AG08396 (cell line): ENCODE measurements at places on chromosomes 7 and 10.
A peak's percentile ranks its signal among the peaks of the same experiment; 100 is the strongest.

DNA sequence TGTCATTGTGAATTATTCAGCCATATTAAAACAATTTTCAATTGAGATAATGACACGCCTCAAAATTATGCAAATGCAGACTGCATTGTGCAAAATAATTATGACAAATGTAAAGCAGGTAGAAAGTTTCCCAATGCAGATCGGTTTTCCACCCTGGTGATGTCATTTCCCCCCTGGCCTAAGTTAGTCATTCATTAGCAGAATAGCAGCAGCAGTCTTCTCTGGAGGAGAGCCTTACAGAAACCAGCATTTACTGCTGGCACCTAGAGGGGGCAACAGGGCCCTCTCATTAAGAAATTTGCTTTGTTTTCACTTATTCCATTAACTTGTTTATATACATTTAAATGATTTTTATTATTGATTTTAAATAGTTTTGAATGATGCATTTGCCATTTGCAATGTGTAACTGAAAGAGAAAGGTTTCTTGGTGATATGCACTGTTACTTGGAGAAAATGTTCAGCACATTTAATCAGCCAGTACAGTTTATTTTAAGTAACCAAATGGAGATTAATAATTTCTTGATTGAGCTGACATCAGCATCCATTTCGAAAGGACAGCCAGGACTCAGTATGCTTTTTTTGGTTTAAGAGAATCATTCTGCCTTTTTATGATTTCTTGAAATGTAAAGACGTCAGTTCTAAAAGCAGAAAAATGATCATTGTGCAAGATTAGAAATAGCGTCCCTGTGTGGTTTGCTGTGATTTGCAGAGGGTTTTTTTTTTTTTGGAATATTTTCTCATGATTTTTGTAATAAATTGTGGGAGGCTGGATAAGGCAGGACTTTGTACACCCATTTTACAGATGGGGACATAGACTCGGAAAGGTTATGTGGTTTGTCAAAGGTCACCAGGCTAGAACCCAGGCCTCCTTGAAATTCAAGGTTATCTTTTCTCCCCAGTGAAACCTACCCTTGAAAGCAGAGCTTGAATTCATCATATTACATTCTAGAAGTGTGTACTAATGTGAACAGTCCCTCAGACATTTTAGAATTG is 3.5 kb downstream of the ARID5B start:
- peak; percentile 73 for DNase-seq

GRCh38 chr7:151427705-151428377 is 12.1 kb downstream of the CRYGN start:
- DNase-seq, result no peak

GRCh38 chr10:21764466-21765189 is 230.6 kb downstream of the MLLT10 start:
- DNase-seq, result no peak

DNA sequence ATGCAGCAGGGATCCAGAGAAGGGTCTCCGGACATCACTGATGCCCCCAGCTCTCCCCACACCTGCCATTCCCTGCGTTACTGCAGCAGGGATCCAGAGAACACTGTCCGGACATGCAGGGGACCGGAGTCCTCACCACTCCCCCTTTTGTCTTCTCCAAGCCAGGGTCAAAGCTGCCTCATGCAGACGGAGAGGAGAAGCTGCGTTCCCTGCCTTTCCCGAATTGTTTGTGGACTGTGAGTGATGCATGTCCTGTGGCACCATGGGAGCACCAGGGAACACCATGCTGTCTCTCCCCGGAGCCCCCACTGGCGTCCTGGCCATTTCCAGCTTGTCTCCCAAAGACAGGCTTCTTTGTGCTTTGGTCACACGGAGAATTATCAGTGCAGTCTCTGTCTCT is 599.7 kb downstream of the PTPRN2 start:
- DNase-seq, result no peak

DNA sequence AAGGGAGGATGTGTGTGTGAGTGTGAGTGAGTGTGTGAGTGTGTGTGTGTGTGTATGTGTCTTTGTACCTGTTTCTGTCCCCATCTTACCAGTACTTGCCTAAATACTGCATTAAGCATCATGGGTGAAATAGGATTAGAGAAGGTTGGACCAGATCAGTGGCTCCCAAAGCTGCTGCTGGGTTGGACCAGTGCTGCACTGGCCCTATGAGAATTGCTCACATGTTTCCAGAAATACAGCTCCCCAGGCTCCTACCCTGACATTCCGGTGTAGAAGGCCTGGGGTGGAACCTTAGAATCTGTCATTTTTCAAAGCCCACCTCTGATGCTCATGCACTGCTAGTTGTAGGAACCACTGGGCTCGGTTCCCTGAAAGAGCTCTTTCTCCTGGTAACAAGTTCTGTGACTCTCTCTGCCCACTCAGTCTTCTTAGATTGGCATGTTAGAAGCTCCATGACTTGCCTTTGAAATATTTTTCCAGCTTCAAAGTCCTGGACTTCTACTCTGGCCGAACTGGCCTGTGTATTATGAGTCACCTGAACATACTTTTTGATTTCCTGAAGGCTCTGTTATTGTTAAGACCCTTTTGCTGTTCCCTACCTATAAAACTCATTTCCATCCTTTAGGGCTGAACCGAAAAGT is 224.7 kb downstream of the CUX1 start:
- peak; percentile 62 for DNase-seq

GRCh38 chr7:89073776-89074175 is 278.2 kb upstream of the TEX47 start:
- DNase-seq, result no peak

DNA sequence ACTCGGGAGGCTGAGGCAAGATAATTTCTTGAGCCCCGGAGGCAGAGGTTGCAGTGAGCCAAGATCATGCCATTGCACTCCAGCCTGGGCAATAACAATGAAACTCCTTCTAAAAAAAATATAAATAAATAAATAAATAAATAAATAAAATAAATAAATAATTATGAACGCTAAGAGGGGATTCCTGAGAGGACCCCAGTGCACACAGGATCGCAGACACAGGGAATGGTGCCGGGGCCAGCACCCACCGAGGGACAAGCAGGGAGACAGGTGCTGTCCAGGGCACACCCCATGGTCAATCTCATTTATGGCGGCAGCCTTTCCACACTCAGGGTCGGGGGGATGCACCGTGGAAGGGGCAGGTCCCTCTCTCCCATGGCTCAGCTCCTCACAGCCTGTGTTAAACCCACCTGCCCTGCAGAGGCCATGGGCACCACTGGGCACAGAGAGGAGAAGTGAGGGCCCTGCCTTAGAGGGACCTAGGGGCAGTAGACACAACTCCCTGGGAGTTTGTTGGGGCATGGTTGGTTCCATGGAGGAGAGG is 2.2 kb upstream of the RAMP3 start:
- no peak for DNase-seq

GRCh38 chr7:24406053-24406788 is 122.2 kb downstream of the NPY start:
- DNase-seq, result no peak

DNA sequence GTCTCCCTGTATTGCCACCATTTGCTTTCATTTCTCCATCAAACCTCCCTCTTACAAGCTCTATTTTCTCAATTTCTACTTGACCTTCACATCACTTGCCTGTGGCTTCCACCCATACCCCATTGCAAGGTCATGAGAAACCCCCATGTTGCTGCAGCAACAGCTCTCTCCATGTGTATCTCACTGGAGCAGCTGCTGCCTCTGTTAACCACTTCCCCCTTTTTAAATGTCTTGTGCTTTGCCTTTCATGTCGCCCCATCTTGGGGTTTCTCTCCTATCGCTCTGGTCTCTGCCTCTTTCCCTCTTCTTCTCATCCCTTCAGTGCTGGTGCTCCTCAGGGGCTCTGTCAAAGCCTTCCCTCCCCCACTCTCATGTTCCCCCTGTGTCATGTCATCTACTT is 148.8 kb downstream of the CHN2 start:
- DNase-seq, result no peak

GRCh38 chr10:124997771-124998623 is 56.1 kb downstream of the ZRANB1 start:
- no peak for DNase-seq

DNA sequence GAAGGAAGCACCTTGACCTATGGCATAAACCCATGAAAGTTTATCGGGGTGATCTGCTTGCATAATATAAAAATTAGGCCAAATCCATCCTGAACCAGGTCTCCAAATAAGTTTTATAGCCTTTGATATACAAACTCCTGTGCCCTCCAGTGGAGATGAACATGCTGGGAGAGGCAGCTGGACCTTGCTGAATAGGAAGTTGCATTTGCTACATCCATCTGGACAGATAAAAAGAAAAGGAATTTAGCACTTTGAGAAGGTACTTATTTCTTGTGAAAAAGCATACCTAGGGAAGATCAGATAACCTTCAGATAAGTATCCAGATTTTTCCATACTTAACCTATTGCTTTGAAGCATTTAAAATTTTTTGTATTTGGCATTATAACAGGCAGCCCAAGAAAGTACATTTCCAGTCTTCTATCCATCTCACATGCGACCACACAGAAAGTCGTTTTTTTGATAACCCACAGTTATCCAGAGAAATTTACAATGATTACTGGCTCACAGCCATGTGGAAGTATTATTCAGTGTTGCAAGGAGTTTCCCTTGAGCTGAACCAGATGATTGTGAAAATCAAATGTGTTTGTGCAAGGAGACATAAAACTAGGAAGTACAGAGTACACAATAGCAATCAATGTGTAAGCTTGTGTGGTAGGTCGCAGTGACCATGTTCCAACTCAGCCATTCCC is 124.4 kb upstream of the STK17A start:
- no peak for DNase-seq

DNA sequence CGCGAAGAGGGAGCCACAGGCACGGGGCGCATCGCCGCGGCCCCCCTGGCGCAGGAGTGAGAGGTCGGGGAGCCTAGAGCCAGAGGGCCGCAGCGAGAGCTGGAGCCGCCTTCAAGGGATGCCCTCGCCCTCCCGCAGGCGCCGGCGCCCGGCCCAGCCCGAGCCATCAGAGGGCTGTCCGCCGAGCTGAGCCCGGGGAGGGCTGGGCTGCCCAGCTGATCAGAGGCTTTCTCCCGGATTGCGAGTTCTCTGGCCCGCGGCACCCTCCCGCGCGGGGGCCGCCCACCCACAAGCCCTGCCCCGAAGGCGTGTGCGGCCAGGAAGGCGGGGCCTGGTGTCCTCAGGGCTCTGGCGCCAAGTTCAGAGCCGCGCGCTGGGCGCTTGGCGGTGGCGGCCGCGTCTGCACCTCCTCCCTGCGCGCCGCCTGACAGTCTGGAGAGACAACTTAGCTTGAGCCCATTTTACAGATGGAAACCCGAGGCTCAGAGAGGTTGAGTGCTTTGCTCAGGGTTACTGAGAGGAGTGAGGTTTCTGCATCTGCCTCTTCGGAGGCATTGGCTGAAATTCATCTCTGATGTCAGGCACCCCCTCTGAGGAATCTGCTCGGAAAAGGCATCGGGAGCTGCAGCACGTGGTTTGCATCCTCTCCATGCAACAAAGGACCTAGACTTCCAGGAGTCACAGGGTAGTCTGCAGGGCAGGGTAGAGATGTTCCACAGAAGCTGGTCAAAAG is 3.8 kb upstream of the ANTXRL start:
- DNase-seq, result peak; percentile 94

DNA sequence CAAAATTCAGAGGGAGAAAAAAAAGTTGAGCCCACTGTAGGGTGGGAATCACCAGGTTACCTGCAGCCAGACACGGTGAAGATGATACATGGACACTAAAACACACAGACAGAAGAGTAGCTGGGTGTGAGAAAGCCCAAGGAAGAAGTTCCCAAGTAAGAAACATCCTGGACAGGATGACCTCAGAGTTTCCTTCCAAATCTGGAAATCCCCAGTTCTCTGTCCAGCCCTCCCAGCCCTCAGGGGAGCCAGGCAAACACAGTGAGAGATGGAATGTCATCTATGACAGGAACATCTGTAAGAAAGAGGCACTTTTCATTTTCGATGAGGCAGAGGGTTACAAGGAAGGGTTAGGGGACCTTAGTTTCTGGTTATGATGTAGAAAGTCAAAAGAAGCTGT is 125.1 kb upstream of the LYZL1 start:
- no peak for DNase-seq

DNA sequence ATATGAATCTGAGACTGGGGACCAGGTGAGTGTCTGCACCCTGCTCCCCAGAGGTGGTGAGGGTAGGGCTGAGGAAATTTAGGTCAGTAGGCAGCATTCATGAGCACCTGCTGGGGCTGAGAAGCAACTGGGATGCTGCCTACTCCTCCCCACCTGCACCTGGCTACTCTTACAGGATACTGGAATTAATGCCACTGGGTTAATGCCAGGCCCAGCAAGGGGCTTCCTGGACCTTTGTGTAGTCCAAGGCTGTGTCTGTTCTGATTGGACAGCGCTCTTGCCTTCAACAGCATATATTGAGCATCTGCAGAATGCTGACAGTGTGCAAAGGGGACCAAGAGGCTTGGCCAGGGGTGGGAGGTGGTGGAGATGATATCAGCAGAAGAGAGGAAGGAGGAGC is 32.1 kb downstream of the ADCYAP1R1 start:
- DNase-seq, result no peak

DNA sequence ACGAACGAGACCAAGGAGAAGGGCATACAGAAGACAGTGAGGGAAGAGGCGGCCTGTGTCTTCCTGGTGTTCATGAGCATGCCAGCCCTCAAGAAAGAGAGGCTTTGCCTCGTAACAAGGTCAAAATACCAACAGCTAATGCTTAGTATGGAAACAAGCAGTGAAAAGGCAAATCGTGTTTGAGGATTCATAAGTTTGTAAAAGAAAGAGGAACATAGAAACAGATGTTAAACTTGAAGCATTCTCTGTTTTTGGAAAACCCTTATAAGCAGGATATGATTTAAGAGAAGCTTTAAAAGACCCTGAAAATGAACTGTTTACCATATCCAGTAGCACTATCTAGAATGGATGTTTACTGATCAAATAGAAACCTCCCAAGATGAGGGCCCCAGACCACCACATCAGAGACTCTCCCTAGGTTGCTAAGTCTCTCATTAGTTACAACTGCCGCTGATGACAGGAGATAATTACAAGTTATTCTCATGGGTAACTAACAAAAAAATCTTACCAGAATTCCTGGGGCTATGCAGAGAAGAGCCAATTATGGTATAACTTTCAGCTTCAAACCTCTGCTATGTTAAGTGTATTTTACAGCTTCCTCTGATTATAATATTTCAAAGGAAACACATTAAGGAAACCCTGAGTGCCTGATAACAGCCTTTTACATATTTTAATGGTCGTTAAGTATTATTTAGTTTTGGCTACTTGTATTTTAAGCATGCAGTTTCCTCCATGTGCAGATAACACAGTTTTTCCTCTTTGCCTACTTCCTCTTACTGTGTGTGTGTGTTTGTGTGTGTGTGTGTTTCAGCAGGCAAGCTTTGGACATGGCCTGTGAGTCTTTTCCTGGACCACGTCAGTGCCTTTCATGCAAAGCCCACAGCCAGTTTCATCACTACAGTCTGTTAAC is 17.9 kb downstream of the JCAD start:
- DNase-seq, result no peak

- DNase-seq, result no peak
Measured at GRCh38 chr10:120828763-120829319, 22.3 kb upstream of the WDR11 start.
